HFF-Myc (cell line): ENCODE measurements at places on chromosomes 7 and 10.

GRCh38 chr7:55527307-55527706 is 45.0 kb downstream of the VOPP1 start:
- DNase-seq: no peak

- DNase-seq: no peak
These were observed 119.7 kb upstream of the YAE1 start for GRCh38 chr7:39446546-39446945.

- DNase-seq: no peak
These were observed 16.2 kb downstream of the SVIL start for GRCh38 chr10:29618341-29619171.

GRCh38 chr10:77592510-77592909 is 45.1 kb downstream of the KCNMA1 start:
- no peak for DNase-seq

DNA sequence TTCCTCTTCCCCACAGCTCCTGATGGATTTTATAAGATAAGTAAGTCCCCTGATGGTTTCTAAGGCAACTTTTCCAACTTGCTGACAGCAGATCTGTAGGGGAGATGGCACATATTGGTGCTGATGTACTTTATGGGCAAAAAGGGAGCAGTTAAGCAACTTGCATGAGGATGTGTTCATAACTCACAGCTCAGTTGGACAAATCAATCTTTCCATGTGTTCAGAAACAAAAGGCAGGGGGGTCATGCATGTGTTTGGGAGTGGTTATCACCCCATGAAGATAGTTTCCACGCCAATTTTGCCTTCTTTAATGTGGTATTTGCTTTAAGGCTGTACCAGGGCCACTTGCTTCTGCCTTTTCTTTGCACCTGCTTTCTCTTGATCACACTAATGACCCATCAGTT is 6.1 kb downstream of the RBM20 start:
- DNase-seq: no peak

DNA sequence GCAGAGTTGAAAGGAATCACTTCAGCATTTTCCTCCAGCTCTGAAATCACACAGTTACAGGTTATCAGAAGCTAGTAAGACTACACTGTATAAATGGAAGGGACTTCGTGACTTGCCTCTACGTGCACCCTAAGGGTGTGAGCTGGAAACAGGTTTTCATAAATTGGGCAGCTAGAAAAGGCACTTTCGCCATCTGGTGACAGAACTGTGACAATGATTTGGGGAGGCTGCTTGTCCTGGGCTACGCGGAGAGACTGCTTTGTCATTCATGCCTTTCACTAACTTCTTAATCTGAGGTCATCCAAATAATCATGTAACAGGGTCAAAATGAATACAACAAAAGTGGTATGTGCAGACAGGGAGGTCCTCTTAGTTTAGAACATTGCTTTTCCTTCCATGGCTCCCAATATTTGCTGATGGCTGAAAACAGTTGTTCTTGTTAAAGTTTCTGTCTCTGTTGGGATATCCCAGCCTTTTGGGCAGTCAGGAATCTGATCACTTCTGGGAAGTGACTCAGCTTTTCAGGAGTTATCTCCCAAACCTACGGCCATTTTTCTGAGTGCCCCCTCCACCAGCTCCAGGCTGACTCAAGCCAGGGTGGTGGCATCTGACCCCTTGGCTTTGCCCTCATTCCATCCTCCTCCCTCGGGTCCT is 17.8 kb downstream of the VWC2 start:
- no peak for DNase-seq

DNA sequence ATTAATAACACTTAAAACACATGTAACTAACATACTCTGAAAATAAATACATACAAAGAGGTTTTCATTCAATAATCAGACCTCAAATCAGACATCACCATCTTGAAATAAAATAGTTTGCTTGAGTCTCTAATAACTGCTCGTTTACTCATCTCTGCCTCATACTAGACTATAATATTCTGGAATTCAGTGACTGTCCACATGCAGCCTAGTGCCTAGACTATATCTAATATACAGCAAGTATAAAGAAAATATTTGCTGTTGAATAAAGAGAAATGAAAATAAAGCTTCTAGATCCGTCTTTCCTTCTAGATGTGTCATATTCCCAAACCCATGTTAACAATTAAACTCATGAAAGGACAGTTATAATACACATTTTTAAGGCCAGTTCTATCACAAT is 236.3 kb upstream of the LRRN3 start:
- no peak for DNase-seq

DNA sequence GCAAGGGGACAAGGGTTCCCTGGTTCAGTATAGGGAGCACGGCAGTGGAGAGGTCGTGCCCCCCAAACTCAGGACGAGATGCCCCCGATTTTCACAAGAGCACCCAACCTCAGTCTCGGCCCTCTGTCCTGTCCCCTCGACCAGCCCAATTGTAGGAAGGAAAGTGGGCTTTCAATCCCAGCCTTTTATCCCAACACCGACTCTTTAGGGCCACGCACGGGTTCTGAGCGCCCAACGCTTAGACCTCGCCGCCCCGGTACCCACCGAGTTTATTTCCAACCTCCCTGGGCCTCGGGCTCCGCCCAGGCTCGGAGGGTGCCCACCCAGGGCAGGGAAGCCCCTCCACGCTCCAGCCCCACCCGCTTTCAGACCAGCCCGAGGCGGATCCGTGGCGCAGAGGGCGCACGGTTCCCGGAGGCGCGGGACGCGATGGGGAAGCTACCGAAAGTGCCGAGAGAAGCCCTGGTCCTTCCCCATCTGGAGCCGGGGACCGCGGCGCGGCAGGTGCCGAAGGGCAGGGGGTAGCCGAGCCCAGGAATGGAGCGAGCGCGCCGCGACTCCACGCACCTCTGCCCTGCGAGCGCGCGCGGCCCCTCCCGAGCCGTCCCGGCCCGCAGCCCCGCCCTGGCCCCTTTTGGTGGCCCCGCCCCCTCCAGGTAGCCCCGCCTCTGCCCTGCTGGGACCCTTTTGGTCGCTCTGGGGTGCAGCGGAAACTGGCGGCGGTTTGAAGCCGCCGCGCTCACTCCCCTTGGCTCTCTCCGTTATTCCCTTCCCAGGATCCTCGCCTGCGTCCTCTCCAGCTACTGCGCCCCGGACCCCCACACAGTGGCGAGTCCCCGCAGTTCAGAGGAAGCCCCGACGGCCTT is 20.4 kb downstream of the GRID2IP start:
- no peak for DNase-seq

GRCh38 chr10:133185916-133186315 is 25.9 kb downstream of the KNDC1 start:
- no peak for DNase-seq

DNA sequence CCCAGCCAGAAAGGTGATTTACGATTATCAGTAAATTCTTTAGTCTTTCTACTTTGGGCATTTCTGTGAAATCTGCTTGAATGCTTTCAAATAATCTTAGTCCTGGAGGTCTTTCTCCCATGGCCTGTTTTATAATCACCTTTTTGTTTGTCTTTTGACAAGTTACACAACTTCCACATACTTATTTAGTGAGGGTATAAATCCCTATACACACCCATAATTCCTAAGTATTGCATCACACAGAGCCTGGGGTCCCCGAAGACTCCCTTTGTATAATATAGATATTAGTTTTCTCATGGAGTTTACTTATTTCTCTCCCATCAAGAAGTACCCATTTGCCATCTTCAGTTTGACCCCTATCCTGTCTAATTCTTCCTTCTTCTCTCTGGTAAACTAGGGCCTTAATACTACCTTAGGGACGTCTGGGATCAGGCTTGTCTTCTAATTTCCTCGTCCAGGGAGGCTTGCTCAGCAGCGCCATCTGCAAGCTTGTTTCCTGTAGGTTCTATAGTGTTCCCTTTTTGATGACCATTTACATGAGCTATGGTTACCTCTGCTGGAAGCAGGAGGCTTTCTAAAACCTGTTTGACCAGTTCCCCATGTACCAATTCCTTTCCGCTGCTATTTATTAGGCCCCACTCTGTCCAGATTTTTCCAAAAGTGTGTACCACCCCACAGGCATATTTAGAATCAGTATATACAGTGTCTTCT is 8.1 kb downstream of the DNAH11 start:
- no peak for DNase-seq

DNA sequence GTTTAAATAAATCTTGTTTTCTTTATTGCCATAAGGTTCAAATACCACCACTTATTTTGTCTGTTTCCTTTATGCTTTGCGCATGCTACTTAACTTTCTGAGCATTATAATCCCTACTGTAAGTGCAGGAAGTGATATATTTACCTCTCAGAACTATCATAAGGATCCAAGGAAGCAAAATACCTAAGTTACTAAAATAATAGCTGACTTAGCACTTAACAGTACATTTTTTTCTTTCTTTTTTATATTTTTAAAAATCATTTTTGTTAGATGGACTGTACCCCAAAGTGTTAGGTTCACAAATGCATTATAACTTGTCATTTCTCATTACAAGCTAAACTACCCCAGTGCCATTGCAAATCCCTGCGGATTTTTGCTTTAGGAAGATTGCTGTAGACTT is 663.8 kb downstream of the SUGCT start:
- DNase-seq: no peak

DNA sequence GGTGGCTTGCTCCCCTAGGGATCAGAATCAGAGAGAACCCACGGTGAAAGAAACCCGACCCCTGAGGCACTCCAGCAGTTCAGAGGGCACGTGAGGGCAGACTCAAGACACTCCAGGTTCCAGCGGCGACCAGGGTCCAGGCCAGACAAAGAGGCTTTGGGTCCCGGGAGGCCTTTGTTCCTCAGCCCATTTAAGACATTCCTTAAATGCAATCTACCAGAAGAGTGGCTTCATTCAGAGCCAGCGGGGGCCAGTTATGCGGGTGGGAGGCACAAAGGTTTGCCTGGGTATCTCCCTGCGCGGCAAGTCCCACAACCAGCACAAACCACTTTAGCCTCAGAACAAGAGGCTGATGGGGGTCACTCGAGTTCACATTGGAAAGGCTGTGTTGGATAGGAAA is 53.6 kb downstream of the AFAP1L2 start:
- no peak for DNase-seq

- DNase-seq: no peak
These were observed 54.6 kb upstream of the OPN4 start for GRCh38 chr10:86599729-86600128.

DNA sequence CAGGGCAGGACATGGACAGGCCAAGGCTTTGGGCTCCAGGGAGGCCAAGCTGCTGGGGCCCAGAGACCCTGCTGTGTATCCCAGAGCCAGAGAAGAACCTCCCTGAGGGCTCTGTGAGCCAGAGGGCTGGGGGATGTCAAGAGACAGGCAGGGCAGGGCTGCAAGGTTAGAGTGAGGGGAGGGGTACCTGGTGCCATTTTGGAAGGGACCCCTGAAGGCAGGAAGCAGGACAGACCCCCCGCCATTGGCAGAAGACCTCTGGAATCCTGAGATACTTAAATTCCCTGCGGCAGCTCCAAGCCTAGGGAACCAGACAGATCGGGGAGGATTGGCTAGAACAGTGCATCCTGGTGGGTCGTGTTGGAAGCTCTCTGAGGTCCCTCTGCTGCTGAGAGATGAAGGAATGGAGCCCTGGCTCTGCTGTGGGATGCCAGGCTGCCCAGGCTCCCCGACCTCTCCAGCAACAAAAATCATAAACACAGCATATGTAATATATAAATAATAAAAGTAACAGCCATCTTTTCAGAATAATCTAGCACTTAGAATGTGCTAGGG is 75.0 kb downstream of the LHPP start:
- no peak for DNase-seq
